Kidney (tissue), 22 donors: ENCODE measurements at places on chromosomes 11 and 22. TPM values are rescaled to one million over a fixed set of nuclear protein-coding genes. Genes with fewer than 3 reads are reported as not detected.
A peak's percentile ranks its signal among the peaks of the same experiment; 100 is the strongest.

DNA sequence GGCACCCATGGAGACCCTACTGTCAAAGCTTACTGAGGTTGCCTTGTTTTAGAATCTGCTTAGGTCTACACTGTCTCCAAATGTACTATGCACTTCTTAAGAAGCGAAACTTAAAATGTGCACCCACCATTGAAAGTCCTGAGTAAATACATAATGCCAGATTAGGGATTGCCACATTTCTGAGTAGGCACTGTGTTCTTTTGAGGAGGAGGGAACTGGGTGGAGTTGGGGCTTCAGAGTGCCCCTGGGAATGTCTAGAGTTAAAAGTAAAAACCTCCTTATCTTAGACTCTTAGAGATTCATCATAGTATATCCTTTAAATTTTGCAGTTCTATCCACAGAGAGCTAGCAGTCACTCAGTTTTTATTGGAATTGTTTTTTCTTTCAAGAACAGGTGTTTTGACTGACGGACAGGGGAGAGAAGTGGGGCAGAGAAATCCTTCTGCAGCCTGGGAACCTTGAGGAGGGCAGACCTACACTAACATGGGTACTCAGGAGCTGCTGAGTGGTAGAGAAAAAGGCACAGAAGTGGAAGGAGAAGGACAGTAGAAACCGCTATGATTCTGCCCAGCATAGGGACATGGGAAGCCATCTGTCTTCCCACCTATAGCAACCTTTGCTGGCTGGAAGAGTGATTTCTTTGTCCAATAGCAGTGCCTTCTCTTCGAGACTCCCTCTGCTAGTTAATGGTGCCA lies 33.4 kb upstream of the MICAL2 start:
- no peaks in the 10 kb centered on the region for H3K36me3 ChIP-seq
- no peaks in the 10 kb centered on the region for H3K27me3 ChIP-seq
- DNase-seq = no peak
- no peak overlapping the region for H3K4me3 ChIP-seq
- no peak overlapping the region for H3K27ac ChIP-seq

DNA sequence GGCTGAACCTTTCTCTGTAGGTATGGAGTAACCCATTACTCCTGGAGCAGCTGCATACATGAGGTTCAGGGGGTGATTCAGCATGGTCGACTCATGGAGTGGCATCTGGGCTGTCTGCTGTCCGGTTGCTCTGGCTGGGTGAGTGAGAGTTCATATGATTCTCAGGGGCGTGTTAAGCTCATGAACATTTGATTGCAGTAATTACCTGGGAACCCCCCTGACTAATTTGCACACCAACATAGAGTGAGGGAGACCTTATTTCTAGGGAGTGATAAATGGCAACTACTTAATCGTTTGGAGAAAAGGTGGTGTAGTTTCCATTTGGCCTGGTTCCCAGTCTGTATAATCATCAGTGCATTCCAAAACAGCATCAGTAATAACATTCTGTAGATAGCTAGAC lies 661.9 kb downstream of the ETS1 start:
- H3K4me1 ChIP-seq = no peaks in the 10 kb centered on the region
- H3K27ac ChIP-seq = no peak overlapping the region
- H3K4me3 ChIP-seq = no peak overlapping the region
- DNase-seq = no peak
- no peaks in the 10 kb centered on the region for H3K27me3 ChIP-seq
- no peaks in the 10 kb centered on the region for H3K36me3 ChIP-seq

DNA sequence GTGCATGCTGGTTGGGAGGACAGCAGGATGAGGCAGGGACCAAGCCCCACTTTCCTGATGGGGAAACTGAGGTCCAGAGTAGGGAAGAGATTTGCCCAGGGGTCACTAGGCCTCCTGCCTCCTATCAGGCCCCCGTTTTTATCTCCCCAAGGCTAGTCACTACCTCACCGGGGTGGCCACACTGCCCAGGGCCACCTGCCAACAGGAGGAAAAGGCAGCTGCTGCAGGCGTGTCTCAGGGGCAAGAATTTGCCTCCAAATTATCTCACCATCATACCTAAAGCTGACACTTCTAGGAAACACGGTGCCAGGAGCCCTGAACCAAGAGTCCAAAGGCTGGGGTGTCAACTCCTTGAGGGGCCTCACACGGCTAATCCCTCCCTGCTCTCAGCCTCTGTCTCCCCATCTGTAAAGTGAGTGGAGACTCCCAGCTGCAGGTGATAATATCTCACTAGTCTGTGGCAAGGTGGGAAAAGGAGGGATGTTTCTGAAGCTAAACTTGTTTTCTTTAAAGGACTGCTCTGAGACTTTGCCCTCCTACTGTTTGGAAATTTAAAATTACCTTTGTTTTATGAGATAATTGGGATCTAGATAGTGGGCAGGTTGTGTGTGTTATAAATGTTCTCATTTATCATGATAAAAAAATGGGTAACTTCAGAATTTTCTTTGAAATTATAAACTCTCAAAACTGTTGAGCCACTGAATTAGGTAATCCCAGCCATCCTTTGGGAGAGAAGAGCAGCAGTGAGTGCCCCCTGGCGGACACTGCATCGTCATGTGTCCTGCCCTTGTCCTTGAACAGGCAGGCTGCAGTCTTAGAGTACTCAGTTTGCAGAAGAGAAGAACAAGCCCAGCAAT lies 60.0 kb downstream of the MYO7A start:
- DNase-seq = peak; percentile 92
- no peak overlapping the region for H3K4me3 ChIP-seq
- peak overlapping the region; percentile 0 for H3K27ac ChIP-seq
- no peaks in the 10 kb centered on the region for H3K36me3 ChIP-seq

GRCh38 chr11:94536386-94536785 lies 7.3 kb upstream of the FUT4 start:
- no peak overlapping the region for H3K27ac ChIP-seq
- DNase-seq = no peak
- no peak overlapping the region for H3K4me3 ChIP-seq
- no peaks in the 10 kb centered on the region for H3K36me3 ChIP-seq
- no peaks in the 10 kb centered on the region for H3K27me3 ChIP-seq

GRCh38 chr22:46580940-46581537 lies 39.1 kb upstream of the GRAMD4 start:
- no peaks in the 10 kb centered on the region for H3K27me3 ChIP-seq
- H3K27ac ChIP-seq = no peak overlapping the region
- H3K4me3 ChIP-seq = no peak overlapping the region
- H3K4me1 ChIP-seq = no peaks in the 10 kb centered on the region
- DNase-seq = no peak

DNA sequence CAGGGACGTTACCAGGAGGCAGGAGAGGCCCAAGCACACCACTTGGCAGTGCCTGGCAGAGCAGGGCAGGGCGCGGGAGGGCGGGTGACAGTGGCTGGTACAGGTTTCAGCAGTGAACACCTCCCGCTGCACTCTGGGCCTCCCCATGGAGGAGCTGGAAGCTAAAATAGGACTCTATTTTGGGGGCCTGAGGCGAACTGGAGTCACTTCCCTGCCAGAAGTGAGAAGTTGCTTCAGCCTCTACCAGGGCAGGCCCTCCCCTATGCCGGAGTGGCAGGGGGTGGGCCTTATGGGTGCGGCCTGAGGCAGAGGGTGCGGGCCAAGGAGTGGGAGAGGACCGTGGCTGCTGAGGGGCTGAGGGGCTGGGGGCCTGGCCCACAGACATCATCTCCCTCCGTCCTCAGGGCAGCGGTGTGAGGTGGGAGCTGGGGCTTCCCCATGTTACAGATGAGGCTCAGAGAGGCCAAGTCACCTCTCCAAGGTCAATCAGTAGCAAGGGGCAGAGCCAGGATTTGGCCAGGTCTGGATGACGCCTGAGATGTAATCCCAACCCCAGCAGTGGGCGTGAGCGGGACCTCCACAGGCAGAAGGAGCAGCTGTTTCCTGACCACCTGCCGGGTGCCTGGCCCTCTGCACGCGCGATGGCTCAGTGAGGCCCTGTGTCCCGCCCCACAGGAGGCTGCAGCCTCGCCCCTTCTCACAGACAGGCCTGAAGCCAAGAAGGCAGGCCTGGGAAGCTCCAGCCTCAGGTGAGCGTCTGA lies 39.3 kb downstream of the KCNJ4 start:
- H3K4me1 ChIP-seq = peaks cover 3% of the 10 kb centered on the region
- no peaks in the 10 kb centered on the region for H3K36me3 ChIP-seq
- no peak overlapping the region for H3K27ac ChIP-seq
- DNase-seq = peak; percentile 69
- no peaks in the 10 kb centered on the region for H3K27me3 ChIP-seq
- no peak overlapping the region for H3K4me3 ChIP-seq

- H3K4me1 ChIP-seq = no peaks in the 10 kb centered on the region
- DNase-seq = no peak
- no peaks in the 10 kb centered on the region for H3K27me3 ChIP-seq
- no peak overlapping the region for H3K4me3 ChIP-seq
- no peak overlapping the region for H3K27ac ChIP-seq
- H3K36me3 ChIP-seq = no peaks in the 10 kb centered on the region
Observed at GRCh38 chr11:103878646-103879045, 157.8 kb upstream of the DDI1 start.

GRCh38 chr11:124788521-124788920 lies 11.7 kb downstream of the MSANTD2 start:
- no peak overlapping the region for H3K27ac ChIP-seq
- no peak overlapping the region for H3K4me3 ChIP-seq
- H3K27me3 ChIP-seq = no peaks in the 10 kb centered on the region
- no peaks in the 10 kb centered on the region for H3K36me3 ChIP-seq
- no peak for DNase-seq

GRCh38 chr11:64809781-64810241 lies 540 bp downstream of the MEN1 start:
- DNase-seq = peak; percentile 51
- peaks cover 4% of the 10 kb centered on the region for H3K4me1 ChIP-seq
- H3K27me3 ChIP-seq = no peaks in the 10 kb centered on the region
- H3K27ac ChIP-seq = peak overlapping the region; percentile 63
- H3K4me3 ChIP-seq = peak overlapping the region; percentile 85

GRCh38 chr22:35719212-35719875 lies 1.7 kb downstream of the APOL5 start:
- H3K4me3 ChIP-seq = no peak overlapping the region
- no peaks in the 10 kb centered on the region for H3K36me3 ChIP-seq
- no peak for DNase-seq
- H3K27me3 ChIP-seq = no peaks in the 10 kb centered on the region
- no peak overlapping the region for H3K27ac ChIP-seq
- no peaks in the 10 kb centered on the region for H3K4me1 ChIP-seq

GRCh38 chr22:45504373-45505341 lies 2.0 kb downstream of the FBLN1 start:
- no peak overlapping the region for H3K27ac ChIP-seq
- H3K27me3 ChIP-seq = no peaks in the 10 kb centered on the region
- DNase-seq = peak; percentile 86
- peak overlapping the region; percentile 1 for H3K4me3 ChIP-seq
- H3K4me1 ChIP-seq = no peaks in the 10 kb centered on the region
- H3K36me3 ChIP-seq = no peaks in the 10 kb centered on the region

DNA sequence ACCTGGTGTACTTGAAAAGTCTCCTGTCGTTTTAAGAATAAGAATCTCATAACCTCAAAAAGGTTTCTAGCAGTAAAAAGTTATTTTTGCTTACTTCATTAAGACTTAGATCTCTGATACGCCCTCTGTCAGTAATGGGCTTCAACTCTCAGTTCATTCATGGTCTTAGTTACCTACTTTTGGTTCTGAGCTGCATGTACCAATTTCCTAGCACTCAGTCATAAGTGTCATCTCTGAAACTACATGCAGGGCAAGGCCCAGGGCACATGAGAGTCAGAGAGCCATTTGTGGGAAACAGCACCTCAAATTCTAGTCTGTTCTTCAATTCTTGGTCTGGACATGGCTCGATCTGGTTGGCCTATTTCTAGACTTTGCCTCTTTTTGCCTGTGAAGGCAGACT lies 838.4 kb downstream of the FAM181B start:
- no peaks in the 10 kb centered on the region for H3K4me1 ChIP-seq
- H3K4me3 ChIP-seq = no peak overlapping the region
- no peaks in the 10 kb centered on the region for H3K27me3 ChIP-seq
- no peak overlapping the region for H3K27ac ChIP-seq

- H3K36me3 ChIP-seq = no peaks in the 10 kb centered on the region
- H3K27me3 ChIP-seq = no peaks in the 10 kb centered on the region
- no peak overlapping the region for H3K27ac ChIP-seq
- no peaks in the 10 kb centered on the region for H3K4me1 ChIP-seq
- no peak for DNase-seq
- no peak overlapping the region for H3K4me3 ChIP-seq
Observed at GRCh38 chr11:72951888-72952287, 137.7 kb downstream of the ATG16L2 start.

- no peak overlapping the region for H3K4me3 ChIP-seq
- H3K4me1 ChIP-seq = no peaks in the 10 kb centered on the region
- H3K36me3 ChIP-seq = no peaks in the 10 kb centered on the region
- H3K27ac ChIP-seq = no peak overlapping the region
- no peaks in the 10 kb centered on the region for H3K27me3 ChIP-seq
Observed at GRCh38 chr11:40061221-40061620, 1398.2 kb downstream of the LRRC4C start.

DNA sequence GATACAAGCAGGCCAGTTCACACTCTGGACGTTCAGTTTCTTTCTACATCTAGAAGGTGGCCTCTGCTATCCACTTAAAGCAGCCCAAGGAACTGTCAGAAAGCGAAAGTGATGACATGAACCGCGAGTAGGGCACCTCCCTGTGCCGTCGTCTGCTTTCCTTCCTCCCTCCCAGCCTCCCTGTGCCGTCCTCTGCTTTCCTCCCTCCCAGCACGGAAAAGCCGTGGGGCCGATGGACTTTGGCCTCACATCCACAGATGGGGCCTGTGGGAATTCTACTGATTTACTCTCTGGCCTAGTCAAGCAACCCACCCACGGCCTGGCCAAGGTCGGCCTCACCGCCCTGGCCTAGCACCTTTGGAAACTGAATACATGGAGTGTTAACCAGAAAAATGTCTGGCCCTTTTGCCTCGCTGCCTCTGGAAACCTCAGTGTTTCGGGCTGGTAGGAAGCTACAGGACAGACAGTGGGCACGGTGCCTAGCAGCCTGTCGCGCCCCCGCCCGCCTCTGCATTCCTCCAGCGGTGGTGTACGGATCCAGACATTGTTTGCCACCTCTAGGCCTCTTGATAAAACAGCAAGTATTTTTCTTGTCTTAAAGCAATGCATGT lies 14.2 kb downstream of the PEX26 start:
- peaks cover 9% of the 10 kb centered on the region for H3K4me1 ChIP-seq
- peaks cover 12% of the 10 kb centered on the region for H3K36me3 ChIP-seq
- peak overlapping the region; percentile 87 for H3K27ac ChIP-seq
- no peaks in the 10 kb centered on the region for H3K27me3 ChIP-seq

The DGAT2 gene
- total RNA-seq = 1.4 TPM

The APOA5 gene
- total RNA-seq = not detected

The CYTH4 gene
- total RNA-seq = 30.2 TPM

The ALDH3B2 gene
- total RNA-seq = 1.6 TPM

The GAS2 gene
- 4.5 TPM for total RNA-seq

The C11orf16 gene
- 0.91 TPM for total RNA-seq

The MAPK8IP2 gene
- 1.1 TPM for total RNA-seq

The ANKK1 gene
- 0.60 TPM for total RNA-seq
